ENCODE measurements at places on chromosomes 3 and 15.

DNA sequence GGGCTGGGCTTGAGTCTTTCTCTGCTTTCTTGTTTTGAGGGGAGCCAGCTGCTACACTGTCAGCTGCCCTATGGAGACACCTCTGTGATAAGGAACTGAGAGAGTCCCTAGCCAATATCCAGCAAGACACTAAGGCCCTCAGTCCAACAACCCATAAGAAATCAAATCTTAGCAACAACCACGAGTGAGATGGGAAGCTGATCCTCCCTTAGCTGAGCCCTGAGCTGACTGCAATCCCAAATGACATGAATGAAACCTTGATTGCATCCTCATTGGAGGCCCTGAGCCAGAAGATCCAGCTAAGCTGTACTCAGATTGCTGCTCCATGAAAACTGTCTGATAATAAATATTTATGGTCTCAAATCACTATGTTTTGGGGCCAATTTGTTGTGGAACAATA, 302.1 kb upstream of the MME start:
- no peak for DNase-seq

DNA sequence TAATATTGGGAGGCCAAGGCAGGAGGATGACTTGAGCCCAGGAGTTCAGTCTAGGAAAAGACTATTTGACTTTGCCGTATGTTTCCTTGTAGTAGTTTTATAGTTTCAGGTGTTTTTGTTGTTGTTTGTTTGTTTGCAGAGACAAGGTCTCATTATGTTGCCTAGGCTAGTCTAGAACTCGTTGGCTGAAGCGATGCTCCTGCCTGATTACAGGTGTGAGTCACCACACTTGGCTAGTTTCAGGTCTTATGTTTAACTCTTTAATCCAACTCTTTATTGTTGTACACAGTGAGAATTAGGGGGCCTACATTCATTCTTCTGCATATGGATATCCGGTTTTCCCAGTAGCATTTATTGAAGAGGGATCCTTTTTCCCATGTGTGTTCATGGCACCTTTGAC, 32.0 kb downstream of the FAIM start:
- no peak for DNase-seq

DNA sequence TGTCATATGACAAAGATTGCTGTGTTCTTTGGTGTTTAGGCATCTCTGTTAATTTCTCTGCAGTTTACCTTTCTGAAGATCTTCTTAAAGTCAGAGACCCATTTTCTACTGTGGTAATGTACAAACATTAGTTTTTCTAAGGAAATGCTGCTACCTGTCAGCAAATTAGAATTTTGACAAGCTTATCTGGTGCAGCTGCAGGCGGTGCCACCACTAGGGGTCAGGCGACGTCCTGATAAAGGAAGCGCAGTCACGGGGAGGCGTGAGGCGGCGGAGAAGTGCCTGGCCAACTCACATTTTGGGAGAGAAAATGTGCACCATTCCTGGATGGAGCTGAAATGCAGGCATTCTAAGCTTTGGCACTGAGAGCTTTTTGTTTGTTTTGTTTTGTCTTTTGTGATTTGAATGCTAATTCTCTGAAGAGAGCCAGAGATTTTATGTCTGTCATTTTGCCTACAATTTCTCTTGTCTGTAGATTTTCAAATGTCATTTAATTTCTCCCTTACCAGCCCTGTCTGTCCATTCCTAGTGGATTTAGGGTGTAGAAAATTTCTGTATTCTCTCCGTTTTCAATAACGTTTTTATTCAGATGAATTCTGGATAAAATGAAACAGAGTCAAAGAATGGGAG, 24.9 kb upstream of the SIAH2 start:
- DNase-seq, result peak; percentile 8

- no peak for DNase-seq
These were observed 14.6 kb upstream of the ATP10A start for GRCh38 chr15:25877681-25878080.

DNA sequence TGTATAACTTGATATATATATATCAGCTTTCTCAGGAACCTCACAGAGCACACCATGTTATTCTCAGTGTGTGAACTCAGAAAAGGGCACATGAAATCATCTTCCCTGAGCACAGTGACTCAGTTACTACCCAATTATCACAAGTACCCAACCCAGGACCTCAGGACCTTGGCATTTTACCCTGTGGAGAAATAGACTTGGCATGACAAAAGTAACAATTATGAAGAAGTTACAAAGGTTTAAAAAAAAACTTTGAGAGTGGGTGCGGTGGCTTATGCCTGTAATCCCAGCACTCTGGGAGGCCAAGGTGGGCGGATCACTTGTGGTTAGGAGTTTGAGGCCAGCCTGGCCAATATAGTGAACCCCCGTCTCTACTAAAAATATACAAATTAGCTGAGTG, 52.4 kb downstream of the ONECUT1 start:
- DNase-seq, result no peak

DNA sequence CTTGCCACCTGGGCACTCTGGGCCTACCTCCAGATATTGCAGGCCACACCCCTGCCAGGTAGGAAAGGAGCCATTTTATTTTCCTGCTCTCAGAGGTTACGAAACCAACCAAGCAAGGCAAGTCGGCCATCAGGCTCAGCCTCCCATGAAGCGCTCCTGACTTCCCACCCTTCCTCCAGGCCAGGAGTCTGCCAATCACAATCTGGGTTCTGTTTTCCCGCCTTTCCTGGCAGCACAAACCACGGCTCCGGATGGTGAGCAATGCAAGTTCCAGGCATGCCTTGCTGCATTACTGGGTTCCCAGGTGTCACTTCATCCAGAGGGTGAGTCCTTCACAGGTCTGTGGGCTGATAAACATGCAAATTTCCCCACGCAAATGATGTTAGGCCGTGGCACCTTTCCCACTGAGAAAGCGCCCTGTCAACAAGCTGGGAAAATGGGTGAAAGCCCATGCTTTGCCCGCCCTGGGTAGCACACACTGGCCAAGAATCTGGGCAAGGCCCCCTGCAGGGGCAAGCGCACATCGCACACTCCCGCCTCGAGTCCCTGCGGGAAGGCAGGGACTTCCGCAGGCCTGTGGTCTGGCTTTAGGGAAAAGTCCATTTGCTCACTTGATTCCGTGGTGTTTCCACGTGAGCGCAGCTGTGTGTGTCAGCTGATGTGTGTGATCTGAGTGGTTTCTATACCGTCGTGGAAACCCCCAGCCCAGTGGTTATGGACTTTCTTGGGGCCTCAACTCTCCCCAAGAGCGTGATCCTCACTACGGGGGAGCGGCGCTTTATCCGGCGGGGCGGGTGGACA, 61.6 kb upstream of the RYK start:
- no peak for DNase-seq

GRCh38 chr3:139571711-139572110, 32.2 kb upstream of the RBP1 start:
- no peak for DNase-seq

DNA sequence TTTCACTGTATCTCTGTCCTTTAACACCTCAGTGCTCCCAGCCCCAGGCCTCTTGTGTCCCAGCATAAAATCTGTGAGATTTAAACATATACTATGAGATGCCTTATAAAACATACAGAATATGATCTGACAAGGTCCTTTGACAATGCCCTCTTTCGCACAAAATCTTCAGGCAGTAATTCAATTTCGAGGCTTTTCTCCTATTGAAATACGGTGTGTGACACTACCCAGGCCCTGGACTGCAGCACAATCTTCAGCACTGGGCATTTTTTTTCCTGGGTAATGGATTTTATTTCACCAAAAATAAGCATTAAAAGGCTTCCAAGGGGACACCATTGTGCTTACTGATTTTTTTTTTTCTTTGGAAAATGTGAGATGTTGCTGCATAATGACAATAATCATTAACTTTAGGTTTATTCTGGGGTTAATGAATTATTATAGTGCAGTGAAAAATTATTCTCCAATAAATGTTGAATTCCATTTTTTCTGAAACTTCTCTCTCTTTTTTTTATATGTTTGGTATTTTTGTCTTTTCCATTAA, 40.9 kb upstream of the FAM3D start:
- no peak for DNase-seq

DNA sequence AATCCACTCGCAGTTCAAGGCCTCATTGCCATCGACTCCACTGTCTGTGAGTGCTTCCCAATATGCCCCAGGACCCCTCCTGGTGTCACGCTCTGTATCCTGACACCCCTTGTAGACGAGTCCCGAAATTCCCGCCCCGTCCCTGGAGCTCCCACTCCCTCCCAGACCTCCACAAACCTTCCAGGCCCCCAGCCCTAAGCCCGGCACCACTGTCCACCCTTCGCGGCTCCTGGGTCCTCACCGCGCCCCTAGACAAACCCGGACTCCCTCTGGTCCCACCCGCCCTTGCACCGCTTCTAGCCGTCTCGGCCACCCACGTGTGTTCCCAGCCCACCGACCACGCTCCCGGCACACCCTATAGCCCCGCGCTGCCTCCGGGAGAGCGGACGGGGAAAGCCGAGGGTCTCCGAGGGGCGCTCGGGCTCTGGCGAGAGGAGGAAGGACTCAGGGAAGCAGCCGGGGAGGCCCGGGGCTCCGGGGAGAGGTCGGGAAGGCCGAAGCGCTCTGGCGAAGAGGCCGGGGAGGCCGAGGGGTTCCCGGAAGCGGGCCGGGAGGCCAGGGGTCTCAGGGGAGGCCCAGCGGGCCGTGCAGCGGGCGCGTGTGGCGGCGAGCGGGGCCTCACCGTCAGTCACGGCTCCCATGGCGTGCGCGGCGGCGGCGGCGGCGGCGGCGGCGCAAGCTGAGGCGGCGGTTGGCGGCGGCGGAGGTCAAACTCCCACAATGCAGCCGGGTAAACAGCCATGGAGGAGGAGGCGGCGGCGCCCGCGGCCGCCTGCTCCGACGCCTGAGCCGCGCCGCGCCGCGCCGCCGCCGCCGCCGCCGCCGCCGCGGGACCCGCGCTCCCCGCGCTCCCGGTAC, at the start of the genes ATXN7 and THOC7:
Gene ATXN7 (plus strand): TSS at position 718 of the 858 bp plus-strand sequence. CDS start 48,732 bp downstream, outside the sequence.
Gene THOC7 (minus strand): TSS at position 656 of the 858 bp plus-strand sequence. CDS start 15 bp downstream, at position 641.
- DNase-seq, result no peak

DNA sequence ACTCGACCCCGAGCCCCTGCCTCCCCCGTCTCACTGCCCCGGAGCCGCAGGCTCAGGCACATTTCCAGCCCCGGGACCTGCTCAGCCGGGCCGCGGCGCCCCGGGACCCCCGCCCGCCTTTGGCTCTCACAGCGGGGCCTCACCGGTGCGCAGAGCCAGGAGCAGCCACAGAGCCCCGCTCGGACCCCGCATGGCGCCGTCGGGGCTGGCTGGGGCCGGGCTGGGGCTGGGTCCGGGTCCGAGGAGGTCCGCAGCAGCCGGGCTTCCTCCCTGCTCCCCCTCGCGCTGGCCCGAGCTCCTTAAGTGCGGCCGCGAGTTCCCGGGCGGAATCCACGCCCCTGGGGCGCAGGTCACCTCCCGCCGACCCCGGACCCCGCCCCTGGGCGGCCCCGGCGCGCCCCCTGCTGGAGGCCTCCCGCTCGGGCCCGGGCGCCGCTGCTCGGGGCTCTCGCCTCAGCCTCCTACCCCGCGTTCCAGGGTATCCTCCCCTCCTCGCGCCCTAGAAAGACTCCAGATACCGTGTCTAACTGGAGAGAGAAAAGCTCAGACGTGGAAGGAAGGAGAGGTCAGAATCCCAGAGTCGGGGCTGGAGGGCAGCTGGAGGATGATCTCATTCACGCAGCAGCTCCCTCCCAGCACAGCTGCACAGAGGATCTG, at the start of gene MELTF:
Gene MELTF (minus strand): TSS at position 307 of the 657 bp plus-strand sequence. CDS start 115 bp downstream, at position 192.
- DNase-seq, result no peak

DNA sequence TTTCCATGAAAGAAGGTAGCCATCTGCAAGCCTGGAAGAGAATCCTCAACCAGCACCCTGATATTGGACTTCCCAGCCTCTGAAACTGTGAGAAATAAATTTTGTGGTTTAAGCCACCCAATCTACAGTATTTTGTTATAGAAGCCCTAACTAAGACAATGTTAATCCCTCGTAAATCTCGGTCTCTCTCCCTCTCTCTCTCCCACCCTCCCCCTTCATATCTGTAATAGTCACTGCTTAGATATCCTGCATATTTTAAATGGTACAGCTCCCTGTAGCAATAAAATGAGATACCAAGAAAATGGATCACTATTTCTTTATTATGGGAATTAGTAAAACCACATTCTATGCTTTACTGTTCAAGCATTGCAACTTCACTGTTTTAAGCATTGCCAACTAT, 21.0 kb upstream of the FAM174B start:
- no peak for DNase-seq

DNA sequence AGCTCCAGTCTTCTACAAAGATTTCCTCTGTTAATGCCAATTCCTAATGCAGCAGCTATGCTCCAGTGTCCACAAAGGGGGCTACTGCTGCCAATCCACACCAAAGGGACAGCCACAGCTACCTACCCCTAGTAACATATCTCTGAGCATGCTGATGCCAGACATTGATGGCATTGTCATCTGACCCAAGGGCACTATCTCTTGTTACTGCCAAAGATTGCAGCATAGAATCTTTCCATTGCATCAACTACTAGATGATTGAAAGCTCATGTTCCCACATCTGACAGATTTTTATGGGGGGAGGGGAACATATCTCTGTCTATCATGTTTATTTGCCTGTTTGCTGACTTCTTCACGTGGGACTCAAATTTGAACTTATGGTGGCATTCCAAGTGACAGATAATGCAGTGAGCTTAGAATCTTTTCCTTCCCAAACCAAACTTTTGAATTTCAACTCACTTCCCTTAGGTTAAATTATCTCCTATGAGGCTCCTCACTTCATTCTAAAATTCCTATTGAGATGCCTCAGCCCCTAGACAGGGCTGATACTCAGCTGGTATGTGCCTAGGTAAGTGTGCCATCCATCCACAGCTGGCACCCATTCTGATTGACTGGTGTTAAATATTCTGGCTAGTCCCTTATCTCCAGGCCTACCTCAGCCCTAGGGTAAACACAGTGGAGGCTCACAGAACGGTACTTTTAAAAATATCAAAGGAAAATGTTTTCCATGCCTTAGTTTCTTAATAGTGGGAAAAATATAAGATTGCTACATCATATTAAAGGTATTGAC, 100.3 kb downstream of the STRIT1 start:
- DNase-seq, result no peak

DNA sequence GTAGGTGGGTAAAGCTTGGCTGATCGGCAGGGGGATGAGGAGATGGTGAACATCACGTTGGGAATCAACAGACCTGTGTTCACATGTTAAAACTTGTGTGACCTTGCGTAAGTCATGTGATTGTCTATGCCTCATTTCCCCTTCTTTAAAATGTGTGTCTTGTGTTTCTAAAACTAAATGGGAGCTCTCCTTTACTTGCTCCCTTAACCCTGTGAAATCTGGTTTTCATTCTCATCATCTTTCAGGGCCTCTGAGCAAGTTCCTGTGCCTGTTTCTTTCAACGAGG, 29.7 kb upstream of the IREB2 start:
- DNase-seq, result no peak

DNA sequence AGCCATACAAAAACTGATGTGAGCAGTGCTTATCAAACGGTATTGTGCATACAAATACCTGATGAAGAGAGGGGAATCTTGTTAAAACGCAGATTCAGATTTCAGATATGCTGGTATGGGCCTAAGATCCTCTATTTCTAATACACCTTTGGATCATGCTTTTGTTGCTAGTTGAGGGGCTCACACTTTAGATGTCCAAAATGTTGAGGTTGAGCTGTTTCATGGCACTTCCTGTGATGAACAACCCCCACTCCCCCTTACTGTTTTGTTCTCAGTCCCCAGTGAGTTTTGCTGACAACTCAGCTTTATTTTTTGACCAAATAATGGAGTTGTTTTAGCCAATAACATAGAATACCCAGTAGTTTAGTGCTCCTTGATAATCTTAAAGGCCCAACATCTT, 53.2 kb downstream of the ROBO2 start:
- no peak for DNase-seq
